ENCODE measurements at places on chromosomes 5 and 9. TPM values are rescaled to one million over a fixed set of nuclear protein-coding genes. Genes with fewer than 3 reads are reported as not detected.

DNA sequence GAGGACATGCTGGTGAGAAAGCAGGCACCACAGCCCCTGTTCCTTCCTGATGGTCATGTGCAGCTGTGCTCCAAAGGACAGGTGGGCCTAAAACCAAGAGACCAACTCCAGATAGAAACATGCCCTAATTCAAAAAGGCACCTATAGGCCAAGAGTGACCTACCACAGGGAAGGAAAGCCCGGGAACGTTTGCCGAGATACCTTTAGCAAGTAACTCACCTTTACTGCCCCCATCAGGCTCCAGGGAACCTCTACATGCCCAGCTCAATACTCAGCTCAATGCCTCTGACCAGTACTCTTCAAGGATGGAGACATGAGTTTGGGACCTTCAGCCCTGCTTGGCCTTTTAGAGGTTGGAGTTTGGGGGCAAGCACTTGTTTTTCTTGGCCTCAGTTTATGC lies 172.8 kb upstream of the FSTL4 start:
- DNase-seq = no peak

DNA sequence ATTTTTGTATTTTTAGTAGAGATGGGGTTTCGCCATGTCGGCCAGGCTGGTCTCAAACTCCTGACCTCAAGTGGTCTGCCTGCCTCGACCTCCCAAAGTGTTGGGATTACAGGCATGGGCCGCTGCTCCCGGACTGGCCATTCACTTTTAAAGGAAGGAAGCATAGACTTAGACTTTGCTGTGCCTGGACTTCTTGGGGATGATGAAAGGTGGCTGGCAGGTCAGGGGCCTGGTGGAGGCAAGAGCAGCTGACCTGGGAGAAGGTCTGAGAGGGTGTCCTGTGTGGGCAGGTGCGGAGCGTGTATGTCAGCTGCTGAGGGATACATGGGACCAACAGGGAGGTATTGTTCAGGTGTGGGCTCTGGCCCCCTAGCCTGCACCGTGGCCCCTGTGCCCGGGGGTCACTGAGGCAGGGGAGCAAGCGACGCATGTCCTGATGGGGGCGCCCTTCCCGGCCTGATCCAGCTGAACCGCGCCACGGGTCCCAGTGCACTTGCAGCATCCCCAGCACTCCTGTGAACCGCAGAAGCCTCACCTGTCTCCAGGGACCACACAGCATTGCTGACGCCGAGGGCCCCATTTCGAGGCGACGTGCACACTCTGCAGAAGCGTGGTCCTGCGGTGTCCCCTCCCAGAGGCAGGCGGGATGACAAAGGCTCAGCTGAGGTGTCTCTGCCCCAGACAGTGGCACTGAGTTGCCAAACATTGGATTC lies 23.1 kb downstream of the NDUFS6 start:
- DNase-seq = no peak

DNA sequence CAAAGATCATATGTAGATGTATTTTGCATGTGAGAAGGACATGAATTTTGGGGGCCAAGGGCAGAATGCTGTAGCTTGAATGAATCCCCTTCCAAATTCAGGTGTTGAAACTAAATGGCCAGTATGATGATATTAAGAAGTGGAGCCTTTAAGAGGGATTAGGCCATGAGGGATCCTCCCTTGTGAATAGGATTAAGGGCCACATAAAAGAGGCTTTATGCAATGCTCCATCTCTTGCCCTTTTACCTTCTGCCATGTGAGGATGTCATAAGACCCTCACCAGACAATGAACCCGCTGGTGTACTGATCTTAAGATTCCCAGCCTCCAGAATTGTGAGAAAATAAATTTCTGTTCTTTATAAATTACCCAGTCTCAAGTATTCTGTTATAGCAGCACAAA lies 206.1 kb downstream of the YTHDC2 start:
- no peak for DNase-seq

DNA sequence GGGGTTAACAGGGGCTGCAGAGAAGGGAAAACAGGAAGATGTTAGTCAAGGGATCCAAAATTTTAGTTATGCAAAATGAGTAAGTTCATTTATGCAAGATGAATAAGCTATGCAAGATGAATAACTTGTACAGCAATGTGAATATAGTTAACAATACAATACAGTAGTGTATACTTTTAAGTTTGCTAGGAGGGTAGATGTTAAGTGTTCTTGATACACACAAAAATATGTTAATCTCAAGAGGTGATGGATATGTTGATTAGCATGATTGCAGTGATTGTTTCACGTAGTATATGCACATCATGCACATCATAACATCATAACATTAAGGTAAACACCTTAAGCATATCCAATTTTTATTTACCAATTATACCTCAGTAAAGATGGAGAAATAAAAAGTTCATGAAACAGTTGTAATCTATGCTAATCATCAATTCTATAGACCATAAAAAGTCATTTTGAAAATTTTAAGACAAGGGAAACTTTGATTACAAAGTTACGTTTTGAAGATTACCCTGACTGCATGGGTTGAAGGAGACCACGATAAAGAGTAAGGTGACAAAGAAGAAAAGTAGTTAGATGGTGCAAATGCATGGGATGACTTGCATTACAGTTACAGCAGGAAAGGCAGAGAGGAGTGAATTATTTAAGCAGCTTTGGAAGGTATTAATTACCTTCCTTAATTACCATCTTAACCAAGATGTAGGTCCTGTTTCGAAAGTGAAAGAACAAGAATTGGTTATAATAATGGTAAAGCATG lies 31.4 kb downstream of the FAM174A start:
- DNase-seq = no peak

- no peak for DNase-seq
These were observed 3.7 kb downstream of the PHF24 start for GRCh38 chr9:34961574-34962490.

DNA sequence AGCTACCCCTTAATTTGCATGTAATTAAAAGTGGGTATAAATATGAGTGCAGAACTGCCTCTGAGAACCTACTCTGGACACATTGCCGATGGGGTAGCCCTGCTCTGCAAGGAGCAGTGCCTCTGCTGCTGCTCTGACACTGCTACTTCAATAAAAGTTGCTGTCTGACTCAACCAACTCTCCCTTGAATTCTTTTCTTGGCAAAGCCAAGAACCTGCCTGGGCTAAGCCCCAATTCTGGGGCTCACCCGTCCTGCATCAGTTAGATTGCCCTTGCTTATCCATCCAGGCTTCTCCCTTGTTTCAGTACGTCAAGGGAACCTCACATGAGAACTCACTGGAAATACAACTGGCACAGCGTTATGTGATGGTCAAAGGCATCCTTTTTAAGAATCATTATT lies 44.1 kb downstream of the FBXL7 start:
- peak; percentile 32 for DNase-seq

- DNase-seq = peak; percentile 15
These were observed 52.4 kb downstream of the DMRT2 start for GRCh38 chr9:1102642-1102970.

DNA sequence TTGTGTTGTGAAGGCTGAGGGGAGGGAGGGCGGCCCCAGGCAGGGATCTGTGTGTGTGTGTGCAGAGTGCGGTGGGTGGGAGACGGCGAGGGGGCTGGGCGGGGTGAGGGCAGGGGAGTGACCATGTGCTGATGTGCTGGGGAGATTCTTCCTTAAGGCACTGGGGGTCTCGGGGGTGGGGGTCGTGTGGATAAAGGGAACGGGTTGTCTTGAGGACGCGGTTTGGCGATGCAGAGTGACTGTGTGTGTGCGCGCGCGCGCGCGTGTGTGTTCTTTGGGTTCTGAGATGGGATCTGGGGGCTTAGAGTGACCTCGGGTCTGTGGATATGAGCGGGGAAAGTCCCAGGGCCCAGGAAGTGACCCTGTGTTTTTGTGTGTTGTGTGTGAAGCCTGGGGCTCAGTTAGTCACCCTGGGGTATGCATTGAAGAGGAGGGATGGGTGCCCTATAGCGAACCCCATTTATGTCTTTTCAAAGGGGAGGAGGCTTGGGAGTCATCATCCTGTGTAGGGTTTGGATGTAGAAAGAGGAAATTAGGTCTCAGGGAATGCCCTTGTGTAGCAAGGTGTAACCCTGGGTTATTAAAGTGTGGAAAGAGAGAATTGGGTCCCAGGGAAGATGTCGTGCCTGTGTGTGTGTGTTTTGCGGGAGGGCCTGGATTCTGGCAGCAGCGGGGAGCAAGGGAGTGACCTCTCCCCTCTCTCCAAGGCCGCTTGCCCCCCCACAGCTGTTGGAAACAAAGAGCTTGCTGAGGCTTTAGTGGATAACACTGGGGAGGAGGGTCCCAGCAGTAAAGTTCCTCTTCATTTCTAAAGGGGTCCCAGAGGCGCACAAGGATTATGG lies 1.4 kb downstream of the TMEFF1 start:
- DNase-seq = no peak

The ACER2 gene
- 1.1 TPM for polyA plus RNA-seq

The CDH18 gene
- 7.6 TPM for polyA plus RNA-seq

The PAEP gene
- 0.35 TPM for polyA plus RNA-seq

The SHB gene
- 6.2 TPM for polyA plus RNA-seq

The ANKRD20A1 gene
- polyA plus RNA-seq = 0.05 TPM

The PAXX gene
- 21.6 TPM for polyA plus RNA-seq

The C9orf43 gene
- 0.24 TPM for polyA plus RNA-seq

The TAF11L12 gene
- not detected for polyA plus RNA-seq
